NCI-H1105 (cell line): ENCODE measurements at places on chromosomes 12 and 14.

GRCh38 chr12:77133566-77133965 lies 68.2 kb upstream of the E2F7 start:
- DNase-seq, result no peak

DNA sequence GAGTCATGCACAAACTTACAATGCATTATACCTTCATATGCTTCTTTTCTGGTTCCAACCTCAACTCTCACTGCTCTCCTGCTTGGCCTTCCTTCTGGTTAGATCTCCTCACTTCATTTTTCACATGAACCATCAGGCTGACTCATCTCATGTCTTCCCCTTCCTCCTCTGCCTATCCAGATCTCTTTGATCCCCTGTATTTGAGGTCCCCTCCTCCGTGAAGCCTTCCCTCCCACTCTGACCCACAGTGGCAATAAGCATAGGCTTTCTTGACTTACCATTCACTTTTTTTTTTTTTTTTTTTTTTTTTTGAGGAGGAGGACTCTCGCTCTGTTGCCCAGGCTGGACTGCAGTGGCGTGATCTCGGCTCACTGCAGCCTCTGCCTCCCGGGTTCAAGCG lies 14.7 kb upstream of the ASIC1 start:
- DNase-seq, result no peak

DNA sequence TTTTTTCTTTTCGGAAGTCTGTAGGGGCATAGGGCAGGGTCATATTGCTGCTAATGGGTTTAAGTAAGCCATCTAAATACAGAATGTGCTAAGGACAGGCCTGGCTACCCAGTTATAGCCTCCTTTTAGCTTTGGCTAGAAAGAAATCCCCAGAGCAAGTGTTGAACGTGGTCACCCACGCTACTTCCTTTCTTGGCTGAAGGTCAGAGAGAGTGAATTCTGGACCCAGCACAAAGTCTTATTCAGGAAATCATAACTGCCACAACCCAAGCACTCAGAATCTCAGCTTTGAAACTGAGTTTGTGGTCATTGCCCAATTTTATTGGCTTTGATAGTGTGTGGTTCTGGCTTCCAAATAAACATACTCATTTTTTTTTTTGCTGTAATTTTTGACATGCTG lies 542.1 kb upstream of the ATP2B1 start:
- DNase-seq, result no peak

- DNase-seq, result no peak
Measured at GRCh38 chr14:69313176-69313575, 53.2 kb downstream of the GALNT16 start.

GRCh38 chr14:103074729-103075367 lies 9.2 kb upstream of the LBHD2 start:
- no peak for DNase-seq

DNA sequence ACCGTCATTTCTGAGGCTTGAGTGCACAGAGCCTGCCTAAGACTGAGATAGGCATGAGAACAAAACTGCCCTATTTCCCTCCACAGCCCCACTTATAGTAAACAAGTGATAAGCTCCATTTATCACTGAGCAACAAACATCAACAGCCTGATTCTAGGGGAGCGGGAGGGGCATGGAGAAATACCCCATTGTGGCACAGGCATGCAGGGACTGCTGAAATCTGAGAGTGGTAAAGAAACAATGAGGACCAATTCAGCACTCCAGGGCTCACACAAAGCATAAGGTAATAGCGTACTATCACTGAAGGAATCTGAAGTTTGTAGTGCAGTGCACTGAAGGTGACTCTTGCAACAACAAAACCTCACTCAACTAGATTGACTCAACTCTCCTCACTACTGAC lies 186.7 kb downstream of the ANO2 start:
- DNase-seq, result no peak
